ENCODE measurements at places on chromosomes 2 and 18. TPM values are rescaled to one million over a fixed set of nuclear protein-coding genes. Genes with fewer than 3 reads are reported as not detected.

The PSMA8 gene
- not detected for total RNA-seq

The SELENOI gene
- 28.1 TPM for total RNA-seq

The SCYGR4 gene
- total RNA-seq = not detected

DNA sequence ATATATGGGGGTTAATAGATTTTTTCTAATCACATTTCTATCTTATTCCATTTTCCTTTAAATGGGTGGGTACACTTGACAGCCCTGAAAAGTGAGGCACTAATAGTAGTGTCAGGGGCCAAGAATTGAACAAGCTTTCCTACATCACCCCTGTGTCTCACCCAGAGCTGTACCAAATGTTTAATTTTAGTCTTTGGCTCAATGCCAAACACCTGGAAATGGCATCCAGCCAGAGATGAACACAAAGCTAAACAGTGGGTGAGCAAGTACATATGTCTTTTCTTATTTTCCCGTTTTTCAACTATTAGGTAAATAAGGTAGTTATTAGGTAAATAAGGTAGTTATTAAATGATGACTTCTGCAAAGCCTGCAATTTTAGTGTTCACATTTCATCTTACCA, 276.3 kb upstream of the ERBB4 start:
- no peak for DNase-seq

GRCh38 chr2:39730685-39731302, 48.3 kb downstream of the THUMPD2 start:
- no peak for DNase-seq

GRCh38 chr2:71505086-71505769, 51.9 kb downstream of the DYSF start:
- DNase-seq = no peak

DNA sequence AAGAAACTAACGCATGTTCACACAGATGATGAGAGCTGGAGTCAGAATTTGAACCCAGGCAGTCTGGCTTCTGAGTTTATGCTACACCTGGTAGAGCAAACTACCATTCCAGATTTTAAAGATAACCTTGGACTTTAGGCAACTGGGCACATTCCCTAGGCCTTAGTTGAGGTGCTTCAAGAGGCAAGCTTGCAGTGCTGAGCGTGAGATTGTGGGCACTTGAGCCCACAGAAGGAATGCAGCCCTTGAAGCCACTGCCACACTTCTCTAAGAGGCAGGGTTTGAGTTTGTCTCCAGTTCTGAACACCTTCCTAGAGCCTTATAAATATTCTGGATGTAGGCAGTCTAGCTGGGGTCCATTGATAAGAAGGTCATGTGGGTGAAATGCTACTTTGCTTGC, 216.1 kb upstream of the SLC14A2 start:
- DNase-seq = no peak

- DNase-seq = no peak
Measured at GRCh38 chr2:157460384-157460837, 16.5 kb upstream of the CYTIP start.

- no peak for DNase-seq
Measured at GRCh38 chr18:12049978-12050811, 43.4 kb upstream of the ANKRD62 start.
